ENCODE measurements at places on chromosomes 2 and 18.

DNA sequence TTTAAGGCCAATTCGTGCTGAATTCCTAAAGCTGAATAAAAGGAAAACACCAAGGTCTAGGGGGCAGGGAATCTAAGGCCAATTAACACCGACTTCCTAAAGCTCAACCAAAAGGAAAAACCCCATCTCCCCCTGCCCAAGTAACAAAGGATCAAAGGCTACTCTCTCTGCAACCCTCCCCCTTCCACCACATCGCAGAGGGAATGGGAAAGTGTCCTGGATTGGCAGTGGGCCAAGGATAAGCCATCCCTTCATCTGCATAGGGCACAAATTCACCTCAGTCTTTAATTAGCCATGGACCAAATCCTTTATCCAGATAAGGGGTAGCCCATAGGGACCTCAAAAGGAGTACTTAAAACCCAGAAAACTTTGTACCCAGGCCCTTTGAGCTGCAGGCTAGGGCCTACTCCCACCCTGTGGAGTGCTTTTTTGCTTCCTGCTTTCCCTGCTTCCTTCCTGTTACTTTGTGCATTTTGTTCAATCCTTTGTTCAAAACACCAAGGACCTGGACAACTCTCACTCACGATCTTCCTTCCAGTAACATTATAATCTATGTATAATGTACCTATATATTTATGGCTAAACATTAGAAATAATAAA, 2119.8 kb upstream of the CELF4 start:
- DNase-seq: peak; percentile 33

DNA sequence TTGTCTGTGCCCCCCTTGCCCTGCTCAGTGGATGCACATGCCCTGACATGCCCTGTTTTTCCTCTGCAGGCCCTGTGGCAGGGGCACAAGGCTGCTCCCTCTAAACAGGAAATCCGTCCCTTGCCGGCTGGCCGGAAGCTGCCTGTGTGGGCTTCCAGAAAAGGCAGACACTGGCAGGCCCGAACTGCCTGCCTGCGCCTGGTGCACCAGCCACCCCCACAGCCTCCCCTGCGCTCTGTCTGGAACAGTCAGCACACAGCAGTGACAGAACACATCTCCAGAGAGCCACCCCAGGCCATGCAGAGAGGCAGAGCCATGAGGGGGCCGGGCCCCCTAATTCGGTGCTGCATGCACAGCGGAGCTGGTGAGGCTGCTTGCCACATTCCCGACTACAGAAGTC, 33.5 kb downstream of the LOXHD1 start:
- no peak for DNase-seq

GRCh38 chr2:128732976-128733431, 414.3 kb upstream of the HS6ST1 start:
- DNase-seq: no peak

DNA sequence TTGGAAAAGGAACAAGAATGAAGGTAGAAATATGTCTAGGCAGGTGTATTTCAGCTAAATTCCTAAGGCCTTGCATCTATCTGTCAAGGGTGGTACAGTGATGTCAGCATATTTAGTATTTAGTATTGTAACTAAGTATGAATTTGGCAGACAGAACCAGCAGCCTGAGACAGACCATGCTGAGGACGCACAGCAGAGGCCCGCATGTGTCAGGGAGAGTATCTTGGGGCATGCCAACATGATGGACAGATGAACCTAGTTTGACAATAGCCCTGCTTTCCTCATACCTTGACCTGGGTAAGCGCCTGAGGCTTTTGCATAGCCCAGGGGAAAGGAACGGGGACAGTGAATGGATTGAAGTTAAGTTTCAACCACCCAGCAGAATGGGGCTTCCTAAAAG, 33.8 kb upstream of the OSR1 start:
- no peak for DNase-seq

DNA sequence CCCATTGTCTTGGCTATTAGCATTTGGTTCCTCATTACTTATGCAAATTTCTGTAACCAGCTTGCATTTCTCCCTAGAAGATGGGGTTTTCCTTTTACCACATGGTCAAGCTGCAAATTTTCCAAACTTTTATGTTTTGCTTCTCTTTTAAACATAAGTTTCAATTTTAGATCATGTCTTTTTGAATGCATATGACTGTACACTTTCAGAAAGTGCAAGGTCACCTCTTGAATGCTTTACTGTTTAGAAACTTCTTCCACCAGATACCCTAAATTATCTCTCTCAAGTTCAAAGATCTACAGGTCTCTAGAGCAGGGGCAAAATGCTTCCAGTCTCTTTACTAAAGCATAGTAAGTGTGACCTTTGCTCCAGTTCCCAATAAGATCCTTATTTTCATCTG, 837.6 kb upstream of the NXPH2 start:
- DNase-seq: no peak

DNA sequence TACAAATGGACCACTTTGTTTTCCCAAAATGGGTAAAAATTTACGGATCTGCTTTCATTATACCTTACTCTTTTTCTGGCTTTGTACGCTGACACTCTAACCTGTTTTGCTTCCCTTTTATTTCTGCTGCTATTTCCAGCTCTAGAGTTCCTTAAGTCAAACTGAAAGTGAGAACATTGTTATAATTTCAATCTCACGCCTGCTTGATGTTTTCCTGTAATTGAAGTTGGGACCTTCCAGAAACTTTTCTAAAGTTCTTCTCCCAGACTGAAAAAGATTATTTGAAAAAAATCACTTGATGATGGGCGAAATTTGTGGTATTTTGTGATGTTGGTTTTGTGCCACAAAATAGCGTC, 1.8 kb downstream of the GLS start:
- DNase-seq: no peak

- DNase-seq: no peak
These were observed 81.3 kb downstream of the SMCHD1 start for GRCh38 chr18:2736823-2737222.

GRCh38 chr2:239204136-239204875, 196.5 kb downstream of the HDAC4 start:
- no peak for DNase-seq

GRCh38 chr2:172021074-172021931, 21.6 kb downstream of the METAP1D start:
- DNase-seq: no peak

DNA sequence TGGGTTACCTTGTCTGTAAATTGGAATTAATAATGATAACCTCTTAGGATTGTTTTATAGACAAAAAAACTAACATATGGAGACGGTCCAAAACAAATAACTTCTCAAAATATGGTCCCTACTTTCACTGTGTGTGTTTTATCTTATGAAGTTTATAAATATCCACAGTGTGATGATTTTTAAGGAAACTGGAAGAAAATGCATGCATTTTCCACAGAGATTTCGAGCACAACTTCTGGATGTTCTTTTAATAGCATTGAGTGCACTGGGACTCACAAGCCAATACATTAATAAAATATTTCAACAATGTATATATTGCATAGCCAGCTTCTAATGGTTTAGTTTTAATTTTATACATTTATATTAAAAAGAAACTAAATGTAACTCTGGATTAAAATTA, 87.9 kb upstream of the SPHKAP start:
- no peak for DNase-seq

- DNase-seq: no peak
These were observed 329.9 kb downstream of the HRH4 start for GRCh38 chr18:24790347-24790746.

DNA sequence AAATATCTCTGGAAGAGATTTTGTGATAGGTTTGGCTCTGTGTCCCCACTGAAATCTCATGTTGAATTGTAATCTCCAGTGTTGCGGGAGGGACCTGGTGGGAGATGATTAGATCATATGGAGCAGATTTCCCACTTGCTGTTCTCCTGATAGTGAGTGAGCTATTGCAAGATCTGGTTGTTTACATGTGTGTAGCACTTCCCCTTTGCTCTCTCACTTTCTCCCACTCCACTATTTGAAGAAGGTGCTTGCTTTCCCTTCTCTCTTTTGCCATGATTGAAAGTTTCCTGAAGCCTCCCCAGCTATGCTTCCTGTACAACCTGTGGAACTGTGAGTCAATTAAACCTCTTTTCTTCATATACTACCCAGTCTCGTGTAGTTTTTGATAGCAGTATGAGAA, 97.0 kb upstream of the FN1 start:
- DNase-seq: no peak

DNA sequence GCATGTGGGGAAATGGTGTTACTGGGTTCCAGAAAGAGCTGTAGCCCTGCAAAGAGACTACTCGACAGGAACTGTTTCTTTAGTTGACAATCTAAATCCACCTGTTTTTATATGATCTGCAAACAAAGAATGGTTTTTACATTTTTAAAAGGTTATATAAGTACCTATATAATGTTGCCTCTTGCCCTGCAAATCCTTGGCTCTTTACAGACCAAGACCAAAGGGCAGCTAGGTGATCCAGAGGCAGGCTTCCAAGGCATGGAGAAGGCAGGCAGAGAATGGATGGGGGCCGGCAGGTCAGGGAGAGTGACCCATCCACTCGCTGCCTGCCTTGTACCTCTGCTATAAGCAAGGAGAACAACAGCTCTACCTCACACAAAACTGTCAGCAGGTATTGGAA, 173.6 kb downstream of the ANTXR1 start:
- no peak for DNase-seq

GRCh38 chr18:50075772-50076171, 119.2 kb downstream of the MYO5B start:
- no peak for DNase-seq

DNA sequence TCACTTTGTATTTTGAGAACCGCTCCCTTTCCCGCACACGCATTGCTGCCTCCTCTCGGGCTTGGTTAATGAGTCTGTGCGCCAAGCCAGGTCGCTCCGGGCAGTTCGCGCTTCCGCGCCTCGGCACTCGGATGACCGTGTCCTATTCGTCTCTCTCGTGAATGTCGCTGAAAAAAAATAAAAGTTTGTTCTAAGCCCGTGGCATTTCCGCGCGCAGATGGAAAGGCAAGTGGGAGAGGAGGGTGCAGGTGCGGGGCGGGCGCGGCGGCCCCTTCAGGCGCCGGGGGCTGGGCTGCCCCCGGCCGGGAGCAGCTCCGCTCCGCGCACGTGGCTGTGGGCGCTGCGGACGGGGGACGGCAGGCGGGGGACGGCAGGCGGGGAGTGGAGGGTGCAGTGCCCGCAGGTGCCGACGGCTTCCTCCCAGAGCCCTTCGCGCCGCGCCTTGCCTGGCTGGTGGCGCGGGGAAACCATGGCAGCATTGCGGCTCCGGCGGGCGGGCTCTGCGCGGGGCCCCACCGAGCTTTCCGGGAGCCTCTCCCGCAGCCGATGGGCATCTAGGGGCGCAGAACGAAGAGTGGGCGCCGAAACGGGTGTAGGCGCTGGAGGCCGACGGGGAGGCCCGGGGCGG, 159.6 kb upstream of the SIX2 start:
- DNase-seq: peak; percentile 92

GRCh38 chr2:115484486-115484885, 1042.0 kb downstream of the DPP10 start:
- DNase-seq: no peak

- no peak for DNase-seq
These were observed 146.8 kb upstream of the HS6ST1 start for GRCh38 chr2:128465246-128466170.

Data from NCI-H1417 (cell line).